Vagina (tissue), 2 donors: ENCODE measurements at places on chromosomes 4 and X. TPM values are rescaled to one million over a fixed set of nuclear protein-coding genes. Genes with fewer than 3 reads are reported as not detected.

- no peak for DNase-seq
These were observed 12.9 kb downstream of the MSX1 start for GRCh38 chr4:4872314-4872903.

- no peak for DNase-seq
These were observed 8.6 kb upstream of the ZXDA start for GRCh38 chrX:57918750-57919436.

DNA sequence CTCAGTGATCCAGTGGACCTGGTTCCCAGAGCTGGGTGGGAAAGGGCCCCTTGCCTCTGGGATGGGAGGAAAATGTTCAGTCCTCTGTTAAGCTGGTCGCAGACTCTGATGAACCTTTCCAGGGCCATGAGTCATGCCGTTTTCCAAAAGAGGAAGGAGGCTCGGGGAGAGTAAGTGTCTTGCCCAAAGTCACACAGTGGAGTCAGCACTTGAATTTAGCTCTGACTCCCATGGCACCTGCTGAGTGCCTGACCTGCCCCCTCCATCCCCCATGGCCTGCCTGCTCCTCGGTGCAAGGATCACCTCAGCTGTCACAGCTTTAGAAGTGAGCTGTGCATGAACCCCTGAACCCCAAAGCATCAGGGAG is 14.0 kb upstream of the KIAA0232 start:
- DNase-seq = no peak

DNA sequence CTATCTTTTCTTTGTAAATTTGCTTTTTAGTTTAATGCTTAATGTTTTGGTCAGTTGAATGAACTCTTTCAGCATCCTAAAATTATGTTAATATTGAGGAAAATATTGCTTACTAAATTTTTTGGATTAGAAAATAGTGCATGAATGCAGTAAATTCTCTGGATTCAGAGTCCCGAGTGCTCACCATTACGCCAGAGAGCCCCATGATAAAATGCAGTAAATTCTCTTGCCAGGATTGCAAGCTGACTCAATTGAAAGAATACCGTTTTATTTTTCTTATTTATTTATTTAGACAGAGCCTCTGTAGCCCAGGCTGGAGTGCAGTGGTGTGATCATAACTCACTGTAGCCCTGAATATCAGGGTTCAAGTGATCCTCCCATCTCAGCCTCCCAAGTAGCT is 60.9 kb upstream of the ENPEP start:
- no peak for DNase-seq

DNA sequence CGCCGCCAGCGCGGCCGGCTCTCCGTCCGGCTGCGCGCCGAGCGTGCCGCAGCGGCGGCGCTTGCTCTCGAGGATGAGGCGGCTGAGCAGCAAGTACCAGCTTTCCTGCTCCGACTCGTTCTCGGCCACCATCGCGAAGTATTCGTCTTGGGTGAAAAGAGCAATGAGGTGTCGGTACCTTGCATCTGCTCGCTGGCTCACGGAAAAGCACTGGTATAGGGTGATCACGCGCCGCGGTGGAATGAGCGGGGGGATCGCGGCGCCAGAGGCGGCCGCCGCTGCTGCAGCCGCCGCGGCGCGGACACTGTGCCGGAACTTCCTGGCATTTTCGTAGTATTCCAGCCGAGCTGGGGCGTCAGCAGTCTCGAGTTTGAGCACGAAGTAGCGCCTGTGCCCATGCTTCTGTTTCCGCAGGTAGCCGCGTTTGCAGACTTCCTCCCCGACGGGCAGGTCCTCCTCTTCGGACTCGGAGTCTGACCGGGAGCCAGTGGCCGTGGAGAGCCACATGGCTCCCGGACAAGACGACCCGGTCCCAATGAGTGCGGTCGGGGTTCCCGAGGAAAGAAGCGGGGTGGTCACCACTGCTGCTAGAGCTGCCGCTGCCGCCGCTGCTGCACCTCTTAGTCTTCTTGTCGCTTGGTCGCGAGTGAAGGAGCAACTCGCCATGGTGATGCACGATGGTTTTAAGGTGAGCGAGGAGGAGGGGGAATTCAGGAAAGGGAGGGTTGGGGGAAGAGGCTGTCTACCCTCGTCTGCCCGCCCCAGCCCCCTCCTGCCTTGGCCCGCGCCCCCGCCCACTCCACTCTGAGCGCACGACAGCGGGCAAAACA is 469 bp downstream of the IRS4 start:
- DNase-seq = no peak

GRCh38 chrX:27057883-27058282 is 405.3 kb downstream of the PPP4R3C start:
- no peak for DNase-seq

- DNase-seq = no peak
These were observed 14.1 kb downstream of the COX18 start for GRCh38 chr4:73055241-73055897.

DNA sequence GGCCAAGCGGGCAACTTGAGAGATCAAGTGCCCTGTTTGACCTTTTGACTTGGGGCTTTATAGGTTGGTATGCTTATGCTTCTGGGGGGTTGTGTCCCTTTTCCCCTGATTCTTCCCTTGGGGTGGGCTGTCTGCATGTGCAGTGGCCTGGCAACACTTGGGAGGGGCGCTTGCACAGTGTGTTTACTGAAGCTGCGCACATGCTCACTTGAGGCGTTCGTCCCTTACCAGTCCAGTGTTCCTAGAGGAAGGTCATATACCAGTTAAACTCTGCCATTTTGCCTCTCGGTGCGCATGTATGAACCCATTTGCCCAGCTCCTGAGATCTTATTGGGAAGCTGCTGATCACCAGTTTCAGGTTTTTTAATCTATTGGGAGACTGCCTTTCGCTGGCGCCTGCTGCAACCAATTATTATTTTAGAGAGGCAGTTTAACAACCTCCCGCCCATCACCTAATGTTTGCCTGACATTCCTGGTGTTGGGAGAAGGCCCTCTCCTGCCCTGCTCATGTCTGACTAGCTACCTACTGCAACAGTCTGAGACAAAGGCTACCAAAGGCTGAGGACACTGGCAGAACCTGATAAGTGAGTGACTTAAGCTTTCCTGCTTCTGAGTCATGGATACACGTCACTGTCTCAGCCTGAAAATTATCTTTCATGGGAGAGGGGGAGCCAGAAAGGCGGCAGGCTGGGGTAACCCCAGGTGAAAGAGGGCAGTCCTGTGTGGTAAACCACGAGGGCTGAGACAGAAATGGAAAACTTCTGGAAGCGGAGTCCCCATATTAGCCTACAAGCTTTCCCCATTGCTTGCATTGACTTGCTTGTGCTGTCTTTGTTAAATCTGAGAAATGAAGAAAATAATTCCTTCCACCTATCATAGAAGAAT is 97.6 kb downstream of the CPE start:
- DNase-seq = no peak

- no peak for DNase-seq
These were observed 12.3 kb upstream of the YIPF7 start for GRCh38 chr4:44663539-44664263.

DNA sequence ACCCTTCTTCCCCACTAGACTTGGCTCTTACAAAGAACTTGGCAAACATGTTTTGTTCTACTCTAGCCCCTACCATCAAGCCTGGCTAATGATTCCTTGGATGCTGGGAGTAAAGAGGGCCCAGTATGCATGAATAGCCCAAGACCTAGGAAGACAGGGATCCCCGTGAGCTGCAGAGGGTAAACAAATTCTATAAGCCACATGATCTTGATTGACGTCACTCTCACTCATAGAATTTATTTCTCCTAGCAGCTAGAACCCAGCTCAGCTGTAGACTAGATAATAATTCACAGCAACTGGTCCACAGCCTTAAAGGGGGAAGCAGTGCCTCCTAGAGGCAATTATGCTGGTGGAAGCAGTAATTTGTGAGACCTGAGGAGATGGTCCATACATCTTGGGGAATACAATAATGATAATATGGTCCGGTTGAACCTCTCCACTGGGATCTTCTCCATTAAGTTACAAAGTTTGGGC is 16.1 kb upstream of the USO1 start:
- DNase-seq = no peak

DNA sequence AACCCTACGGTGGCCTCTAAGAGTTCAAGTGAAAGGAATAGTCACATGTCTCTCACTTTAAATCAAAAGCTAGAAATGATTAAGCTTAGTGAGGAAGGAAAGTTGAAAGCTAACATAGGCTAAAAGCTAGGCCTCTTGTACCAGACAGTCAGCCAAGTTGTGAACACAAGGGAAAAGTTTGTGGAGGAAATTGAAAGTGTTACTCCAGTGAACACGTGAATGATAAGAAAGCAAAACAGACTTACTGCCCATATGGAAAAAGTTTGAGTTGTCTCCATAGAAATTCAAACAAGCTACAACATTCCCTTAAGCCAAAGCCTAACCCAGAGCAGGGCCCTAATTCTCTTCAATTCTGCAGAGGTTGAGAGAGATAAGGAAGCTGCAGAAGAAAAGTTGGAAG is 51.5 kb upstream of the RAB9B start:
- DNase-seq = no peak

- DNase-seq = no peak
These were observed 565.2 kb downstream of the PCDH18 start for GRCh38 chr4:136967069-136967468.

DNA sequence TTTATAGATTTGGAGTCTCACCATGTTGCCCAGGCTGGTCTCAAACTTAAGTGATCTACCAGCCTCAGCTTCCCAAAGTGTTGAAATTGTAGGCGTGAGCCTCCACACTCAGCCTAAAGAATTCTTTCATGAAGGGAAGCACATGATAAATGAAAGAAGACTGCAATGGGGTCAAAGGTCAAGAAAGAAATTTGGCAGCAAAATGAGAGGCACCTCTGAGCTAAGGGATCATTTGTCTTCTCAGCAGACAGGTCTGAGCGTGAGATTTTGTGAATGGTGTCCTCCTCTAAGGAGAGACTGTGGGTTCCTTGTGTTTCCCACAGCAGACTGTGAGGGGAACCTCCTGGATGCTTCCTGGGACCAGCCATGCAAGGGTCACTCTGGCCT is 57.5 kb upstream of the EGFL6 start:
- no peak for DNase-seq

DNA sequence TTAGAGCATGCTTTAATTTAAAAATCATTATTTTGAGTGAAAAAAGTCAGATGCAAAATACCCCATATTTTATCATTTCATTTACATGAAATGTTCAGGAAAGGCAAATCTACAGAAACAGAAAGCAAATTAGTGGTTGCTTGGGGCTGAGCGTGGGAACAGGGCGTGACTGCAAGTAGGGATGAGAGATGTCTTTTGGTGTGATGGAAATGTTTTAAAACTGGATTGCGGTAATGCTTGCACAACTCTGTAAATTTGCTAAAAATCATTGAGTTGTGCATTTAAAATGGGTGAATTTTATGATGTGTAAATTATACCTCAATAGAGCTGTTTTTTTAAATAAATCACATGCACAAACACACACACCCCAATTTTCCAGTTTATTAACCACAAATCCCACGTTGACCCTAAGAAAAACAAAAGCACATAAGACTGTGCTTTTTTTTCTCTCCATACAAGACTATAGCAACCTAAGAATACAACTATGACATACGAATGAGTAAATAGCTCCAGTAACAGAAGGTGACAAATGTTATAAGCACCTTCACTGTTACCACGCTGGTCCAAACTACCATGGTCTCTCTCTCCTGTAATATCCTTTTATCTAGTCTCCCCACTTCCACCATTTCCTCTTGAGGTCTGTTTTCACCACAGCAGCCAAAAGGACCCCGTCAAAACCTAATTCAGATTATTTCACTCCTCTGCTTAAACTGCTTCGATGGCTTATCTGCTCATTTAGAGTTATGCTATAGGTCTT is 37.2 kb downstream of the FRMD7 start:
- DNase-seq = no peak

ARHGAP36 gene
- 2.0 TPM for total RNA-seq

SH2D1A gene
- 0.74 TPM for total RNA-seq

RNF128 gene
- total RNA-seq = 5.6 TPM

KLKB1 gene
- 0.98 TPM for total RNA-seq
